ENCODE measurements at places on chromosomes 7 and 10.

DNA sequence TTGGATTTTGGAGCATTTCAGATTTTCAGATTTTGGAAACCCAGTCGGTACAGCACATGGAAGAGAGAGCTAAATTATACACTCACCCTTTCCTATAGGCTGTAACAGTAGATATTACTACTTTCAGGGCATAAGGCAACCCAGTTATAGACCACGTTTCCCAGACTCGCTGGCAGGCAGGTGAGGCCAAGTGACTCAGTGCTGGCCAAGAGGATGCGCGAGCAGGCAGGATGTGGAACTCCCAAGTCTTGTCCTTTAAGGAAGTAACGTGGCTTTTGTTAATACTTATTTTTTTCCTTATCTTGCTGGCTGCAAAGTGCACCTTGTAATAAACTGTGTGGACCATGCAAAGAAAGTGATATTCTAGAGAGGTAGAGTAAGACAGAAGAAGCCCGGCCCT lies 1160.1 kb downstream of the GATA3 start:
- no peak for DNase-seq

DNA sequence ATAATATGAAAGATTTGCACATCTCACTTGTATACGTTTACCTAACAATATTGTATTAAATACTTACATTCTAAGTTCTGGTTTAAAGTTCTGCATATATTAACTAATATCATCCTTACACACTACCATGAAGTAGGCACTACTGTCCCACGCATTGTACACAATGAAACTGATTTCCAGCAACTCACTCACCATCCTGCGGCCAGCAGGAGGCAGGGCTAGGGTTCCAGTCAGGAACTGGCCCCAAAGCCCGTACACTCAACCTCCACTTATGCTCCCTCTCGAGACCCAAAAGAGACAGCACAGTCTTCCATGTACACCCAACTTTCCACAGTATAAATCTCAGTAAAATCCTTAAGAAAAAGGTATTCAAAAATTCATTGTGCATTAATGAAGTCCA lies 41.4 kb downstream of the GRID1 start:
- DNase-seq = no peak

DNA sequence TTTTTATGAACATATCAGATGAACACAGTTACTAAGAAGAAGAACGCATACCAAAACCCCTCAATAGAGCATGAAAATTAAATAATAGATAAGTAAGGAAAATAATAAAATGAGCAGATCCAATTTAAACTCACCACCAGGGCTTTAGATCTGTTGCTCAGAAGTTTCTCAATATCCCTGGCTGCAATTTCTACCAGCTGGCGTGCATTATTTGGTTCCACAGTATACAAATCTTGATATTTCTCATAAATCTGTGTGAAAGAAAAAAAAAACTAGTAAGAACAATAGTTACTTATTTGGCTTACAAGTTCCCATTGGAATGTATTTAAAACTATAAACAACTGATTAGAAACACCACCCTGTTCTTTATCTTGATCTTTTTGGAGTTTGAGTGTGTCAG lies 108.6 kb downstream of the CACNA2D1 start:
- no peak for DNase-seq

DNA sequence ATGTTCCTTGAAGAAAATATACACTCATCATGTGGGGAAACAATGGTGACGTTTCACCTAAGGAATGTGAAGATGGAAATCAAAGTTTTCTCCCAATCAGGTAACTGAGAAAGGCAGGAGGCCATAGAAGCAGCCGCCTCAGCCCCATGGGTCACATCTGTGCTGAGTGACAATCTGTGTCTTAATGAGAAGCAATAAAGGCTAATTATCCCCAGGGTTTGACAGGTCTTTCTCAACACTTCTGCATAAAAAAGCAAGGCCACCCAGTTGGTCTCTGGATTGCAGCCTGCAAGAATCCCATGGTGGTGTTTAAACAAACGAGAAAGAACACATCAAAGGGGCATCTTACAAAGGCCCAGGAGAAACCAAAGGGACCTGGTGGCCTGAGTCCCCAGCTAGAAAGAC lies 91.1 kb upstream of the TNS3 start:
- no peak for DNase-seq

GRCh38 chr7:113872981-113873380 lies 45.8 kb downstream of the PPP1R3A start:
- no peak for DNase-seq

- no peak for DNase-seq
Measured at GRCh38 chr7:27897441-27897847, 157.5 kb downstream of the TAX1BP1 start.

DNA sequence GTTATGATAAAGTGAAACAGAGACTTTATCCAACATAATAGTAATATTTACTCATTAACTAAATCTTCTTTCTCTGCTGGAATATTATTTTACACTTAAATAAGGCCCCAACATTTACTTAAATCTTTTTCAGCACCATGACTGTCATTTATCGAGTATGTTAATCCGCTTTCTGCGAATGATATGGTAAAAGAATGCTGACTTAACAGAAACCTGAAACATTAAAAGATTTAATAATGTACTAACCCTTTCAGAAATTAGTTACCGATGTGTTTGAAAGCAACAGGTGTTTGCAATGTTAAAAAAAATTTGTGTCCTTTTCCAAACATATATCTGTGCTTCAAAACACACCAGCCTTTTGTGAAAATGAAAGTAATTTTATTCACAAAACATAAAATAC lies 190.5 kb downstream of the SKAP2 start:
- DNase-seq = no peak

DNA sequence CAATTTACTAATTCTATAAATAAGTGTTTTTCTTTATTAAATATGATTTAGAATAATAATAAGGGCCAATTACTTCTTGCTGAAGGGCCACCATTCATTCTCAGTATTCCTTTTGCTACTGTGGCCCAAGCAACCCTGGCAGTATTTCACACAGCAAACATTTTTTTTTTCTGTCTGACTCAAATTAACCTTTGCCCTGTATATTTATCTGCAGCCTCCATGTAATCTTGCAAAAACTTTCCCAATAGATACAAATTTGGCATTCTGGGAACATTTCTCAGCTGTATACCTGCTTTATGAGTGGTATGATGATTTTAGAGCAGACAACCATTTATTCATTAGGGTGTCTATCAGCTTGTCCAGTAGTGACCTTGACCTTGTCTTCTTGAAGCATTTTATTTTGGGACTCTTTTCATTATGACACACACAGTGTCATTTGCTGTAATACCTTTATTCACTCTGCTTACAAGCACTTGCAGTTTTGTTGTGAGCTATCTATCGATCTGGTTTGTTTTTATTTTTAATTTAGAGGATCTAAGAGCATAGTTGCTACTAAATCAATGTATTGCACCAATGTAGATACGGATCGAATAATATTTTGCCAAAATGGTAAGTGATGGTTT lies 159.7 kb upstream of the PLXDC2 start:
- DNase-seq = no peak

- DNase-seq = no peak
Measured at GRCh38 chr7:2452074-2452507, 24.1 kb downstream of the GRIFIN start.

GRCh38 chr10:79223091-79224048 lies 123.9 kb upstream of the PPIF start:
- DNase-seq = no peak

DNA sequence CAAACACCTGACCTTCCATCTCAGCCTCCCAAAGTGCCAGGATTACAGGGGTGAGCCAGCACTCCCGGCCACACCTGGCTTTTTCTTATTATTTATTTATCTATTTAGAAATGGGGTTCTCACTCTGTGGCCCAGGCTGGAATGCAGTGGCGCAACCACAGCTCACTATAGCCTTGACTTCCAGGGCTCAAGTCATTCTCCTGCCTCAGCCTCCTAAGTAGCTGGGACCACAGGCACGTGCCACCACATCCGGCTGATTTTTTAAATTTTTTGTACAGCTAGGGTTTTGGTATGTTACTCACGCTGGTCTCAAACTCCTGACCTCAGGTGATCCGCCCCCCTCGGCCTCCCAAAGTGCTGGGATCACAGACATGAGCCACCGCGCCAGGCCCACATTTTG lies 56.9 kb upstream of the MYL10 start:
- no peak for DNase-seq

- no peak for DNase-seq
Measured at GRCh38 chr10:71725998-71726579, 6.5 kb upstream of the C10orf105 start.

DNA sequence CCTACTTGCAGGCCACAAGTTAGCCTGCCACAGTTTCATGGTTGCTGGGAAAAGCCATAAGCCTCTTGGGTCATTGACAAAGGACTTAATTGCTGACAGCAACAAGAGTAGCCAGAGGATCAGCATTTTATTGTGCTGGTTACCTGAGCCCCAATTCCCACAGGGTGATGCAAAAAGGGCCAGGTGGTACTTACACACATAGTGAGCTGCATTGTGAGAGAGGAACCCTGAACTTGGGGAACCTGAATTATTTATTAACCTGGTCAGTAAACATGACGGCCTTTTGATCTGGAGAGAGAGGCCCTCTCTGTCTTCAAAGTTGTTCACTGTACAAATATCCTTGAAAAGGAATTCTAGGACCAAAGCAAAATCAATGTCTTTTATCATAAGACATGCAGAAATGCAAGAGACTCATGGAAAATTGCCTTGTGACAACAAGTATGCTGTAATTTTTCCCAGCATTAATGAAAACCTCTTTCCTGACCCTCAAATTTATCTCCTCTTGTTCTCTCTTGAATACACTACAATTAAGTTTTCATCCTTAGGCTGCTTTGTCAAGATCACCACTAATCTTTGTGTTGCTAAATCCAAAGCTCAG lies 102.9 kb upstream of the PHYHIPL start:
- no peak for DNase-seq

DNA sequence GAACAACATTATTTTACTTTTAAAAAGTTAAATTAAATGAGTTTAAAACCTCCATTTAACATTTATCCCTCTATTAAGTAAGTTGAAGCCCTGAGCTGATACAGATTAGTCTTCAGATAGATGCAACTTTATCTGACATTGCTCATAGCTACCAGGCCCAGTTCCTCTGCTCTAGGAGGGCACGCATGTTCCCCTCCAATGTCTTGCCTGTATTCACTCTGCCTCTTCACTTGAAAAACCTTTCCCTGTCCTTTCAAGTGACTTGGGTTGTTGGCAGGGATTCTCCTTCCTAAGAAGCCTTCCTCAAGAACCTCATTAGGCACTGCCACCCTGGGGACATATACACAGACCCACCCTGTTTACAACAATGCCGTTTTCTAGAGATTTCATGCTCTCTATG lies 270.4 kb downstream of the RELN start:
- no peak for DNase-seq

GRCh38 chr7:141515941-141516340 lies 35.3 kb upstream of the AGK start:
- DNase-seq = no peak

DNA sequence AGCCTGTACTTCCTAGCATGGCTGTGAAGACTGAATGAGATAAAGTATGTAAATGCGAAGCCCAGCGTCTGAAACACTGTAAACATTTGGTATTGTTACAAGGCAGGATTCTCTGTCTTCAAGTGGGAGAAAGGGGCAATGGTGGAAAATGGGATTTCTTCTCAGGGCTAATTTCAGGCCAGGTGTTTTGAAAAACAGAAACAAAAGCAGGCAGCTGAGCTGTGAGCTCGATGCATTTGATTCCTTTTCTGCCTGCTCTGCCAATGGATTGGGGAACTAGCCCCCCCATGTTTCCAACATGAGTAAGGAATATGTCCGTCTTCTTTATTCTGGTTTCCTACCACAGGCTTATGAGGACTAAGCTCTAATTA lies 732.1 kb upstream of the AUTS2 start:
- no peak for DNase-seq

DNA sequence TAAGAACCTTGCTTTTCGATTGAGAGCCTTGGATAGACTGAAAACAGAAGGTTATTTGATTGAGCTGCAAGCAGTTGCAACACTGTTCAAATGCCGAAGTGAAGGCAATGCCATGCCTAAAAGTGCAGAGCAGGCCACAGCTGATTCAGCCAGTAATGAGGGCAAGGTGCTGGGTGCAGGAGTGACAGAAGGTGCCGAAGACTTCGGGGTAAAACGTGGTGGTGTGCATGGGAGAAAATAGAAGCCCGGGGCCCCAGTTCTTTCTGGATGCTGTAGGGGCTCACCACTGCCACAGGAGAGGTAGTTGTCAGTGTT lies 43.6 kb upstream of the GATAD1 start:
- DNase-seq = no peak

- no peak for DNase-seq
Measured at GRCh38 chr10:76252733-76253132, 821.3 kb downstream of the LRMDA start.

DNA sequence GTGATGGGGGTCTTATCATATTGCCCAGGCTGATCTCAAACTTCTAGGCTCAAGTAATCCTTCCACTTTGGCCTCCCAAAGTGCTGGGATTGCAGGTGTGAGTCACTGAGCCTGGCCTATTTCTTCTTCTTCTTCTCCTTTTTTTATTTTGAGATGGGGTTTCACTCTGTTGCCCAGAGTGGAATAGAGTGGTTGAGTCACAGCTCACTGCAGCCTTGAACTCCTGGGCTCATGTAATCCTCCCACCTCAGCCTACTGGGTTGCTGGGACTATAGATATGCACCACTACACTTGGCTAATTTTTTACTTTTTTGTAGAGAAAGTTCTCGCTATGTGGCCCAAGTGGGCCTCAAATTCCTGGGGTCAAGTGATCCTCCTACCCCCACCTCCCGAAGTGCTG lies 124.3 kb downstream of the SKIDA1 start:
- no peak for DNase-seq

DNA sequence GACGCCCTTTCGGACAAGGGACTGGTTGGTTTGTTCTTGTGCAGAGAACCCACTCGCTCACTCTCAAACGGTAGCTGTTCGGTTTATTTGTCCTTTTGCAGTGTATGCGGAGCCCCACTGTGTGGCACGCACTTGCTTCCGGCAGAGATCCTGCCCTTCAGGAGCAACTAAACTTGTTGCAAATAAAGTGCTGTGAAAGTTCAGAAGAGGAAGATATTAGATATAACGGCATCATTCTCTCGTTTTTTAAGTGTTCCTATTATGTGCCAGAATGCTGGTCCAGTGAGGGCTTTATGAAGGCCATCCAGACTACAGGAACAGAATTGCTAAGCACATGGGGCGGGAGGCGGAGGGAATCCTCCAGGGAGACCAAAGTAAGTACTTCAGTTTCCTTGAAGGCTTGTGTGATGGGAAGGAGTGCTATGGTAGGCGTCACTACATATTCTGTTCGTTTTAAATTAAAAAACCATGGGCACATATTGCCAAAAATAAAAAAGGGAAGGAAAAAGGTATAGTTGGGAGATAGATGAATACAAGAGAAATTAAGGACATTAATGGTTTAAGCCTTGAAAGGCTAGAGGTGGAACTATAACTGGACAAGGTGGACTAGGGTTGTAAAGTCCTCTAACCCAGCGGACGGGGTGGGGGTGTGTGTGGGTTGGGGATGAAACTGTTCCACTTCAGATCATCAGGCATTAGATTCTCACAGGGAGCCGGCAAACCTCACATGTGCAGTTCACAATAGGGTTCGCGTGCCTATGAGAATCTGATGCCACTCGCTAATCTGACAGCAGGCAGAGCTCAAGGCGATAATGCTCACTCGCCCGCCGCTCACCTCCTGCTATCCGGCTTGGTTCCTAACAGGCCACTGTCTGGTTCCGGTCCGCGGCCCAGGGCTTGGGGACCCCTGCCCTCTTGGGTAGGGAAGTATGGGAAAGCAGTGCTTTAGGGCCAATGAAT lies 704 bp upstream of the ERLIN1 start:
- no peak for DNase-seq

- DNase-seq = no peak
Measured at GRCh38 chr7:119329715-119330114, 943.3 kb upstream of the KCND2 start.

GRCh38 chr10:538895-539294 lies 150.6 kb downstream of the DIP2C start:
- no peak for DNase-seq

GRCh38 chr7:33996899-33997298 lies 91.6 kb downstream of the BMPER start:
- no peak for DNase-seq

Measured in AG09309 (cell line).